ENCODE measurements at places on chromosomes 2 and 18.

- peak; percentile 13 for DNase-seq
These were observed 154.8 kb upstream of the APCDD1 start for GRCh38 chr18:10299643-10300042.

- peak; percentile 1 for DNase-seq
These were observed 344.9 kb downstream of the TSN start for GRCh38 chr2:122100346-122100745.

DNA sequence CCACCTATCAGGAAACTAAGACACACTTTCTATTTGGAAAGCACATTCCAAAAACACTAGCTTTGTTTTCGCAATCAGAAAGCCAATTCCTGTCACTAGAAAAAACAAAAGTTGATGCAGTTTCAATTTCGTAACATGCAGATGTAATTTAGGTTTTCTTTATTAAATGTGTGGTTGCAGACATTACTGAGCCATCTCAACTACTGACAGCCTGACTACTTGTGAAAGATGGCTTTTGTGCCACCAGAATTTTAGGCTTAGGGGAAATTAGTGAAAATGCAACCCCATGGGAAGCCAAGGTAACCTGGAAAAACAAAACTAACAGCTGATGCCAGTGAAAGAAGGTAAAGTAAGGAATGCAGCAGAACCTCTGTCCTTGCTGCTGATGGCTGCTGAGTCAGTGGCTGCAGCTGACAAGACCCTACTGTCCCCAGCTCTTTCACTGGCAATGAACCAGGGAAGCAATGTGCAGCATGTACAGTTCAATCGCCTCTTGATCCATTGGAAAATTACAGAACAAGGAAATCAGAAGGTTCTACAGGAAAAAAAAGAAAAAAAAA lies 34.9 kb downstream of the FEZ2 start:
- DNase-seq = no peak

DNA sequence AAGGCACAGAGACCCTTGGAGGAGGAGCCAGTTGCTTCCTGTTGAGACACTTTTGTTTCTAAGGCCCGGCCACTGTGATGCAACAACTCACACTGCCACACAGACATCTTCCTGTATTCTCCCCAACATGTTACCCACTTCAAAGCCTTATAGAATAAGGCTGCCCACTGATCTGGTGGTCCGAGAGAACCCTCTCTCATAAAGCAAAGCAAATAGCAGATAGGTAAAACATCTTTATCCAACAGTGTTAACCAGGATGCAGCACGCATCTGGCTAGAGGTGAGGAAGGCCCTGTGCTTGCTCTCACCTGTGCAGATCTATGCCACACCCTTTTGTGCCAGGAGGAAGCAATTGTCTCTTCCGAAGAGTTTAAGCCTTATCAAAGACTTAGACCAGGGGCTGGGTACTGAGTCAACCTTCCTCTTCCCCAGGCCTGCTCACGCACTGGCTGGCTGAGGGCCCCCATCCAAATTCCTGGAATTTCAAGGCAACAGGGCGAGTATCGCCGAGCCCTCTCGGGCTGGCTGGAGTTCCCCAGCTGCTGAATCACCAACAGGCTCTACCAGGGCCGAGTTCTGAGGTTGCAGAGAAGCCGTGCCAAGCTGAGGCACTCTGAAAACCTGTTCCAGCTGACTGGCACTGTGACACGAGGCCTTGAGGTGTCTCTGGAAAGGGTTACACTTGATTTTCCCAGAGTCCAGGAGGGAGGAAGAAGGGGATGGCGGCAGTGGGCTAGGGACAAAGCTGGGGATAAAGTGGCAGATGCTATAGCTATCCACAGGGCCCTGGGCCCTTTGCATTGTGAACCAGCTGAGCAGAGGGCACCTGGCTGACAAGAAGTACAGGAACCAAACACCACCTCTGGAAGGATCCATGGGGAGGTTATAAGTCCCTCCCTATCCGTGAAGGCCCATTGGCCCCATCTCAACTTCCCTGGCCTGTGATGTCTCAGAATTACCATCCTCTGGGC lies 29.3 kb downstream of the TGFA start:
- DNase-seq = peak; percentile 26

- no peak for DNase-seq
These were observed 6.9 kb upstream of the ZFAND2B start for GRCh38 chr2:219199470-219200211.

DNA sequence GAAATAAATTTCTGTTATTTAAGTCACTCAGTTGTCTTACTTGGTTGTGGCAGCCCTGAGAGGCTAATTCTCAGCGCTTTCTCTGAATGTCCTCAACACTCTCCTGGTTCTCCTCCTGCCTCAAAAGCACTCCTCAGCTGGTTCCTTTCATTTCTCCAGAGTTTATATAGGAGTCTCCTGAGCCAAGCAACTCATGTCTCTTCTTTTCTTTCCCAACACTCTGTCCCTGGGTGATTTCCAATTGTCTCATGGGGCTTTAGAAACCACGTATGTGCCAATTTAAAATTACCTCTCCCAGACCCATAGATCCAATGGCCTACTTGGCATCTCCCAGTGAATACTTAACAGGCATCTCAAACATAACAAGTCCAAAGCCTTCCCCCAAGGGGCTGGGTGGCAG lies 184.3 kb downstream of the TTC32 start:
- DNase-seq = no peak

DNA sequence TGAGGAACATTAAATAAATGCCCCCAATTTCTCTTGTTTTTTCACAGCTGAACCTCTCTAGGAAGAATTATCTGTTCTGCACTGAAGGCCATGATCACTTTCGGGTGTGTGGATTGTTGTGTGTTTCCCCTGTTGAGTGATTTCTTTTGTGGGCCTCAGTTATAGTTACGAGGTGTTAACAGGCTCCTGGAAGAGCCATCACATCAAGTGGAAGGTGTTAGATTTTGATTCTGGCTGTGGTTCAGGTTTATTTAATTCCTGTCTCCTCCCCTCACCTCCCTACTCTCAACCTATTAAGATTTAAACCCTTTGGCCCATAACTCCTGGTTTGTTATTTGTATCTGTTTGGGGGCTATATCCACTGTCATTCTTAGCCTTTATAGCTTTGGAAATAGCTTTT lies 182.8 kb downstream of the AGPS start:
- DNase-seq = no peak

DNA sequence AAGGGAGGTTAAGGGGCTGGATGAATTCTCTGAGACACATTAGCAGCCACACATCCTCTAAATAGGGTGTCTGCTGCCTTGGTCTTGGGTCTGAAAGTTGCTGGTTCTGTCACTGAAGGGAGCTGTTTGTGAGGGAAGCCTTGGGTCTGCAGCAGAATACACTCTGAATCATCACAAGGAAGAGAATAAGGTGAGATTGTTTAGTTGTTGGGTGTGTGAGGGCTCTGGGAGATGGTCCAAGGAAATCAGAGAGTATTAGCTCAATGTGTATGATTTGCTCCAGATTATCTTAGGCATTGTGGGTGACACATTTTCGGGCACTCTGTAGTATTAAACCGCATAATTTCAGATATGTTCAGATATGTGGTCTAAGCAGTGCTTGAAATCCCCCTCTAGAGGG lies 548.5 kb downstream of the SLC4A3 start:
- no peak for DNase-seq

- no peak for DNase-seq
These were observed 1254.8 kb downstream of the LRP1B start for GRCh38 chr2:140876015-140876414.

GRCh38 chr2:56449449-56449860 lies 265.7 kb downstream of the CCDC85A start:
- no peak for DNase-seq

- no peak for DNase-seq
These were observed 491 bp upstream of the SGO2 start for GRCh38 chr2:200525551-200525881.

- no peak for DNase-seq
These were observed 385.1 kb upstream of the POU3F3 start for GRCh38 chr2:104468846-104469245.

DNA sequence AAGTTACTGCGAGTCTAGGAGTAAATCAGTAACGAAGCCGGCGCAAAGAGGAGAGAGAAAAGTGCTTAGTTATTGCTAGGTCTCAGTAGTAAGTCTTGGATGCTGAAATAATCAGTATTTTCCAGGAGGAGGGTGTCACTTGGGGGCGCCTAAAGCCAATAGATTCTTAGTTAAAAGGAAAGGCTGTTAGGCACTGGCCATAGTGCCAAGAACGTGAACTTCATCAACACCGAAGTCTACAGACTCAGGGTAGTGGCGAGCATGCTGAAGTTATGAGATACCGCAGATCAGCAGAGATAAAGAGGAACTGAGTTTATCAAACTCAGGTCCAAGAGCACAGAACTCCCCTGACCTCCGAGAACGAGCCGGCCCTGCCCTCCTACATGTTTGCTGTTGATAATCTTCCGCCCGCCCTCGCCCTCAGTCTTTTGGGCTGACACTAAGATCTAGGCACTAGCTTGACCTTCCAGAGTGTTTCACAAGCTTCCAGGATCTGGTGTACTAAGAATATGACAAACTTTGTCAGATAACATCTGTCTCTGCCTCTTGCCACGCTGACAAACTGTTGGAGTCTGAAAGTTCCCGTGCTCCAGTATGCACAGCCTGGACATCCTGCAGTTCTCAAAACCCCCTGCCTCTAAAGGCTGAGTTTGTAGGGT lies 49.2 kb downstream of the CYB5A start:
- no peak for DNase-seq

GRCh38 chr2:88808652-88809051 lies 117.2 kb downstream of the RPIA start:
- no peak for DNase-seq

DNA sequence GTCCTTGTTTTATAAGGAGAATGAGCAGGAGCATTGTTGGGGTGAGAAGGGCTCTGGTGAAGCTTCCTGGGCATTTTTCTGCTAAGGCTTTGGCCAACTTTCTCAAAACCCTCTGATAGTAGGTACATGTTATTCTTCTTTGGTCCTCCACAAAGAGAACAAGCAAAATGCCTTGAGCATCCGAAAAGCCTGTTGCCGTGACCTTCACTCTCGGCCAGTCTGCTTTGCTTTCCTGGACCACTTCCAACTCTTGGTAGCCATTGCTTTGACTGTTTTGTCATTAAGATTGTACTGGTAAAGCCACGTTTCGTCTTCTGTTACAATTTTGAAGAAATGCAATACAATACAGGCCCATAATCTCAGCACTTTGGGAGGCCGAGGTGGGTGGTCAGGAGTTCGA lies 27.4 kb upstream of the ALLC start:
- DNase-seq = no peak

GRCh38 chr2:224585211-224586088 lies at the start of gene CUL3:
Gene CUL3, minus strand, starts transcription at chr2:224585363. Its CDS starts 354 bp downstream, at chr2:224585009.
- DNase-seq = peak; percentile 95

DNA sequence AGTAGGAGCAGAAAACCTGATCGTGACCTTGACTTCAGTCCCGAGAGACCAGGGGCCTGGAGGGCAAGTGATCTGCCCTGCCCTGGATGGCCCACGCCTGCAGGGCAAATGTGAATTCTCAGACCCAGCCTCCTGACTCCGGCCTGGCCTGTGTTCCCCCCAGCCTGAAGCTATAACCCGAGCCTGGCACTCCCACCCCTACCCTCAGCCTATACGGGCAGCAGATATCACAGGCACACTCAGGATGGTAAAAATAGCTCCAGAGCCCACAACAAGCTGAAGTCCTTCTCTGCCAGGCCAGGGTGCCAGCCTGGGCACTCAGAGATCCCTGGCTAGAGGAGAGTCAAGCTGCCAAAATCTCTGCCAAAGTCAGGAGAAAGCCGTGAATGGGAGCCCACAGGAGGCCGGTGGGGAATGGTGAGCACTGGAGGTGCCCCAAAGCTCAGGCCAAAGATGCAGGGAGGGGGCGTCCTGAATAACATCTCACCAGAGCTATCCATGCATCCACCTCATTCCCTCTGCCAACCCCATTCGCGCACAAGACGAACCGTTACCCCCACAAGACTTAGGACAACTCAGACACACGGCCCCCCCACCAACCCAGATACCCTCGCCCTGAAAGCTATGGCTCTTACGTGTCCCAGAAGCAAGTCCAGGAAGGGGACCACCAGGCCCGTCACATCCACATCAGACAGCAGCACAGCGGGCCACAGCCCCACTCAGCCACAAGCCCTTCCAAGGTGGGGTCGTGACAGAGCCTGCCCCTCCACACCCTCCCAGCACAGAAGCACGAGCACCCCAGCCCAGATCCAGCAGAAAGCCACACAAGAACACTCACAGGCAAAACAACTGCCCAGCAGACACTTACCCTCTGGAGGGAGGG lies 144.9 kb downstream of the TNS1 start:
- DNase-seq = no peak

GRCh38 chr18:73419531-73419930 lies 551.7 kb upstream of the NETO1 start:
- DNase-seq = no peak

DNA sequence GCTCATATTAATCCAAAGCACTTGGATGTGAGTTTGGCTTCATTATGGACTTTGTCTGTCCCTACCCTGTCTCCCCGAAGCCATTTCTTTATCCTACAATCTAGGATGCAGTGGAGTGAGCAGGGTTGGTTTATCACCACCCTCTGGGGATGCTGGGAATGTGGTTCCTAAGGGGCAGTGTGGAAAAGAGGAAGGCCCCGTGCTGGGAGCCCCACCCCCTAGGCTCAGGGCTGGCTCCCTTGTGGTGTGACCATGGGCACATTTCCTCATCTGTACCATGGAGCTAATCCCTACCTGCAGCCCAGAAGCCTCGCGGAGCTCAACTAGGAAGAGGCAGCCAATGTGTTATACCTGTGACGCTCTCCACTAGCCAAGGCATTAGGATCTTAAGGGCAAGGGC lies 92.5 kb downstream of the TGOLN2 start:
- no peak for DNase-seq

- no peak for DNase-seq
These were observed 66.6 kb downstream of the SPTBN1 start for GRCh38 chr2:54522624-54523281.

- peak; percentile 16 for DNase-seq
These were observed 66.8 kb downstream of the XDH start for GRCh38 chr2:31347750-31348149.

DNA sequence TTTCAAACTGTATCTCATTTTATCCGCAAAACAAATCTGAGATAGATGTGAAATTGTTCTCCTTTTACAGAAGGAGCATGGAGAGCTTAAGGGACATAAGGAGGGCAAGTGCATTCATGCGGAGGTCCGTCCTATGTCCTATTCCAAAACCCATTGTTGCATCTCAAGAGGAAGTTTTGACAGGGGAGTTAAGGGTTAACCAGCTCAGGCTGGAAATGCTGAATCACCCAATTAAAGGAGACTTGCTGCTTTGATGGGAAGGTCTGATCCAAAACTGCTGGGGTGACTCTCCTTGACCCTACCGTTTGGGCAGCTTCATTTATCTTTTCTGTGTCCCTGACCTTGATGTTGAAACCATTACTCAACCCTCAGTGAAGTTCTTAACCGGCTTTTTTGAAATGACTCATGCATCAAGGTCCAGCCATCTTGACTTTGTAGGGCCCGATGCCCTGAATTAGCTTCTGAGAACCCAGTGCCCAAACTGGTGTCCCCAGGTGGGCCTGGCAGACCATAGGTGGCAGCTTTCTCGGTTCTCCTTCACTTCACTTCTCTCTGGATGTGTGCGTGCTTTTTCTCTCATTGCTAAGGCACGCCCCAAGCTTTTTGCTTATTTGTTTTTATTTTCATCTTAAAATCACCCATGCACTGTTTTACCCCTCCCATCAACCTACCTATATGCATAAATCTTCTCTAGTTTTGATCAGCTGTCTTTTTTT lies 15.9 kb upstream of the TXNDC2 start:
- no peak for DNase-seq

GRCh38 chr2:40546439-40547191 lies 94.7 kb upstream of the SLC8A1 start:
- no peak for DNase-seq

- DNase-seq = no peak
These were observed 5.3 kb downstream of the LOXL3 start for GRCh38 chr2:74548285-74548899.
